ENCODE measurements at places on chromosomes 4 and X. TPM values are rescaled to one million over a fixed set of nuclear protein-coding genes. Genes with fewer than 3 reads are reported as not detected.

The HSD17B13 gene
- 0.06 TPM for total RNA-seq

The HPGD gene
- 50.0 TPM for total RNA-seq

The ZNF732 gene
- not detected for total RNA-seq

The SMAD1 gene
- total RNA-seq, result 8.9 TPM

The APOOL gene
- 8.9 TPM for total RNA-seq

The SOWAHB gene
- total RNA-seq, result 0.06 TPM

The MTTP gene
- not detected for total RNA-seq

The GAB3 gene
- total RNA-seq, result 0.55 TPM

The SRPK3 gene
- total RNA-seq, result not detected

The MAGEC1 gene
- 0.02 TPM for total RNA-seq

The APLN gene
- 1.2 TPM for total RNA-seq

The DCAF4L1 gene
- 0.12 TPM for total RNA-seq

The MAP7D2 gene
- total RNA-seq, result 6.1 TPM

The ANXA5 gene
- total RNA-seq, result 553 TPM

The MAGEE1 gene
- total RNA-seq, result 4.9 TPM

All from A549 treated with RU486 at 1 μM for 4 hours (cell line).